ENCODE measurements at places on chromosomes 2 and 18. TPM values are rescaled to one million over a fixed set of nuclear protein-coding genes. Genes with fewer than 3 reads are reported as not detected.

GRCh38 chr2:182763311-182763912, 47.4 kb downstream of the DNAJC10 start:
- H3K27ac ChIP-seq = no peak overlapping the region
- no peaks in the 10 kb centered on the region for H3K27me3 ChIP-seq
- DNase-seq = peak; percentile 11
- H3K4me3 ChIP-seq = no peak overlapping the region
- H3K36me3 ChIP-seq = peaks cover 79% of the 10 kb centered on the region

Gene WNT10A
- 1.2 TPM for total RNA-seq

- no peaks in the 10 kb centered on the region for H3K36me3 ChIP-seq
- H3K4me1 ChIP-seq = no peaks in the 10 kb centered on the region
- no peak overlapping the region for H3K4me3 ChIP-seq
- H3K27ac ChIP-seq = no peak overlapping the region
- no peaks in the 10 kb centered on the region for H3K27me3 ChIP-seq
- DNase-seq = no peak
Observed at GRCh38 chr2:126496493-126496892, 159.5 kb upstream of the GYPC start.

- H3K4me3 ChIP-seq = no peak overlapping the region
- H3K36me3 ChIP-seq = no peaks in the 10 kb centered on the region
- H3K27me3 ChIP-seq = no peaks in the 10 kb centered on the region
- H3K27ac ChIP-seq = no peak overlapping the region
- no peaks in the 10 kb centered on the region for H3K4me1 ChIP-seq
Observed at GRCh38 chr2:56654936-56655335, 471.1 kb downstream of the CCDC85A start.

- H3K4me3 ChIP-seq = no peak overlapping the region
- no peaks in the 10 kb centered on the region for H3K4me1 ChIP-seq
- DNase-seq = no peak
- no peaks in the 10 kb centered on the region for H3K27me3 ChIP-seq
- no peaks in the 10 kb centered on the region for H3K36me3 ChIP-seq
- no peak overlapping the region for H3K27ac ChIP-seq
Observed at GRCh38 chr2:120430501-120430830, 84.5 kb downstream of the INHBB start.
